NCI-H524 treated with DMSO at 0.1 percent for 48 hours (cell line): ENCODE measurements at places on chromosomes 2 and 18.

DNA sequence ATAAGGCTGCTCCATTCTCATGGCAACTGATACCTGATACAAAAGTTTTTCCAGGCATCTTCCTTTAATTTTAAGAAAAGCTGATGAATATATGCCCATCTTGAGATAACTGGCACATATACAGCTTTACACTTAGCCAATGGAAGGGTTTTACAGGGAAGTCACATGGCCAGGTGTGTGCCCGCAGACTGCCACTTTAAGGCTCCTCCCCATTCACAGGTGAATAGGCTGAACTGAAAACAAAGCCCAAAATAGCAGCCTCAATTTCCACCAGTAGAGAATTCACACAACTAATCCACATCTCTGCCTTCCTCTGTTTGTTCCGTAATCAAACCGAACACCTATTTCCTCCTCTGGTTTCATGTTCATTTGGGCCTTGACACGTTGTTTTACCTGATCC is 9.8 kb upstream of the ME2 start:
- DNase-seq = no peak

DNA sequence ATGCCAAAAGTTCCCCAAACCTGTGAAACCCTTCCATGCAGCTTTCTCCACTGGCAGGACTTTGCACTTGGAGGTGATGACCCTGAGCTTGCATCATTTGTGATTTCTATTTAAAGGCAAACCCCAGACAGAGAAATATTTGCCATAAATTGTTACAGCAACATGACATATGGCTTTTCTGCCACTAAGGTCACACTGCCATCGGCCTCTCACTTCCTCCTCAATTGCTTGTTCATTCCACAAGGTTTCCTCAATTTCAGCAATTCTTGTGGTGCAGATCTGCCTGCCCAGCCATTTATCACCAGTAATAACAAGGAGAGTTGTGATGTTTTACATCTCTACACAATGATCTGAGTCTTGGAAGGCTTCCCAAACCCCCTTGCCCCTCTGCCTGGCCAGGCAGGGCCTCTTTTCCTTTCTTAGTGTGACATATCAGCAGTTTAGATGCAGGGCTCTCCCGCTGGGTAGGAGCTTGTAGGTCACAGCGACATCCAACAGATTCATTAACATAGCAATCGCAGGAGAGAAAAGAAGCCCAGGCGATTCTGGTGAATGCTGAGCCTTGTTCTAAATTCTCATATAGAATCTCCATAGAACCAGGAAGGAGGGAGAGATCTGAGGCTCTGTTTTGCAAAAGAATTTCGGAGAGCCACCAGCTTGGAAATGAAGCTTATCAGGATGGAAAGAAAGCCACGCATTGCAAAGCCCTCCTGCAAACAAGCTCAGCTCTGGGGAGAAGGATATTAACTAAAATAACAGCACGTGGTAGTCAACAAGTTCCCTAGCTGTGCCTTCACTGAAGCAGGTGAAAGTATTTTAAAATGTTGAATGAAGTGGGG is 46.7 kb upstream of the ITGA6 start:
- DNase-seq = no peak

DNA sequence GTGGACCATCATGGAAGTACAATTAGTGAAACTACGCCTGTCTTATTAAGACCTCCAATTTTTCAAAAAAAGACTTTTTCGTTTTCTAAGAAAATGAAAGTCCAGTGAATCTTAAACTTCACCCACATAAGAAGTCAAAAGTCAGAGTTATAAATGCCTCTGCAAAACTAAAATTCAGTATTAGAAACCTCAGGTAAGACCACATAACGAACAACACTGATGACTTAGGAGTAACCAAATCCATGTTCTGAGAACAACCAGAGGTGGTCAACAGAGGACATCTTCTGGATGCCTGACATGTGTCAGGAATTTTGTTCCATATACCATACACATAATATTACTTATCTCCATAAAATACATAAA is 62.4 kb downstream of the RPL31 start:
- DNase-seq = no peak

GRCh38 chr2:202161151-202161835 is 77.1 kb downstream of the SUMO1 start:
- no peak for DNase-seq

DNA sequence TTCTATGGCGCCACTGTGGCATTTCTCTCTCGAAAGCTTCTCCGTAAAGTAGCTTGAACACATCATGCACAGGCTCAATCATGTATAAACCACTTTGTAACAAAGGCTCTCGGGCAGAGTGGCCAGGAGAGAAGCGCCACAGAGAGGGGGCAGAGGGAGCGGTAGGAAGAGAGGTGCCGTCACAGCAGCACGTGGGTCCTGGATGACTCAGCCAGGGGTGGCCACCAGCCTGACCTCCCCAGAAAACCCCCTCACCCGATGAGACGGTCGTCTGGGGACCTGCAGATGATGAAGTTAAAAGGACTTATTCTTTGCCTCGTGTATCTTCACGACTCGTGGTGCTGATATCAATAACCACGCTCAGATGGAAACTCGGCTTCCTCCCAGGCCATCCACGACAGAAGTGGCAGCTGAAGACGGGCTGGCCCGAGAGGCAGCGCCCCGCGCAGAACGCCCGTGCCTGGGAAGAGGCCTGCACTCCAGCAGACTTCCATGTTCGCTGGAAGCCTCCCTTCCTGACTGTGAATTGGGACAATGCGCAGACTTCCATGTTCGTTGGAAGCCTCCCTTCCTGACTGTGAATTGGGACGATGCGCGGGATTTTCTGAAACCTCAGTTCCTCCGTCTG is 46.4 kb upstream of the MTCL1 start:
- no peak for DNase-seq
